Stimulated activated CD8-positive, alpha-beta memory T cell treated with anti-CD3 and anti-CD28 coated beads, Interleukin-2, amount 100 ng/mL, for 48 hours (primary cell): ENCODE measurements at places on chromosomes 5 and 9.

DNA sequence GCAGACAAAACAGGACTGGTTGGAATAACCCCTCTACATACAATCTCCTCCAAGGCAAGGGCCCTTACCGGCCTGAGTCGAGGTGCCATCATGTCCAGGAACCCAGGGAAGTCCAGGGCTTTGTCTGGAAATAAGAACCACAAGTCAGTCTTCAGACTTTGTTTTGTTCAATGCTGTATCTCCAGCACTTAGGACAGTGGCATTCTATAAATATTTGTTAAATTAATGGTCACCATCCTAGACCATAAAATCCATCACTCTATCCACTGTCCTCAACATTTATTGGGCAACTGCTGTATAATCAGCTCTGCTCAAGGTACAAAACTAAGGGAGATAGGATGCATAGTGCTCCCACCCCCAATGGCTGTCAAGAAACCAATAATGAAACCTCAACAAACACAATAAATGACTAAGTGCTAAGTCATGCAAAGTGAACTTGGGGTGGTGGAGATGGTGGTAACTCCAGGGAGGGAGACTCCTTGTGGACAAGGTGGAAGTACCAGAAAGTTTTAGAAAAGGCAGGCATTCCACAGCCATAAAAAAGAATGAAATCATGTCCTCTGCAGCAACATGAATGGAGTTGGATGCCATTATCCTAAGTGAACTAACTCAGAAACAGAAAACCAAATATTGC, 5.0 kb downstream of the RELL2 start:
- no peak for DNase-seq

DNA sequence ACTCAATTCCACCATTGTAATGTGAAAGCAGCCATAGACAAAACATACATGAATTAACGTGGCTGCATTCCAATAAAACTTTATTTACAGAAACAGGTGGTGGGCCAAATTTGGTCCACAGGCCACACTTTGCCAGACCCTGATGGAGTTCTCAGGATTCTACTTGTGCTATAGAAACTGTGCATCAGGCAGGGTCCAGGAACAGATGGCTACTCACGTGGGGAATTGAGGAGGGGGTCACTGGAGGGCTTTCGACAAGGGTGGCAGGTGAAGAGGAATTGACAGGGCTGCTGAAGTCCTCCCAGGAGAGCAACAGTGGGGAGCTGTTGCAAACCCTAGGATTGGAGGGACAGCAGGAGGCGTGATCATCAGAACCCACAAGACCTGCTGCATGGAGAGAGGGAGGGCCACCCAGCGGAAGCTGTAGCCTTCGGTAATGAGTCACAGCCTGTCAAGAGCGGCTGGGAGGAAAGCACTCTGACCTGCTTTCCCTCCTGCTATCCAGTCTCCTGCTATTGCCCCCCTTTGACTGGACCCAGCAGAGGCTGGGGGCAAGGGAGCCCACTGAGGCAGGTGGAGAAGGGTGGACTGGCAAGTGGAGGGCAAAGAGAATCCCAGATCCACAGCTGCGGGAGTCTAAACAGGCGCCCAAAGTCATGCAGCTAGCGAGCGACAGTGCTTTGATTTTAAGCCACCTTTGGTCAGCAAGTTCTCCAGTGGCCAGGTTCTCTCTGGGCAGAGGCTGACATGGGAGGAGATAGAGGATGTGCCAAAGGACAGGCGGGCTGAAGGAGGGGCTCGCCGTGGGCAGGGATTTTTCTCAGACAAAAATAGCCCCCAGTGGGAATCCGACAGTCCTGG, 138.3 kb upstream of the SMIM23 start:
- DNase-seq, result no peak

- no peak for DNase-seq
Measured at GRCh38 chr9:72980600-72981265, 27.9 kb upstream of the ALDH1A1 start.

GRCh38 chr9:112663681-112664080, 54.2 kb downstream of the INIP start:
- no peak for DNase-seq

DNA sequence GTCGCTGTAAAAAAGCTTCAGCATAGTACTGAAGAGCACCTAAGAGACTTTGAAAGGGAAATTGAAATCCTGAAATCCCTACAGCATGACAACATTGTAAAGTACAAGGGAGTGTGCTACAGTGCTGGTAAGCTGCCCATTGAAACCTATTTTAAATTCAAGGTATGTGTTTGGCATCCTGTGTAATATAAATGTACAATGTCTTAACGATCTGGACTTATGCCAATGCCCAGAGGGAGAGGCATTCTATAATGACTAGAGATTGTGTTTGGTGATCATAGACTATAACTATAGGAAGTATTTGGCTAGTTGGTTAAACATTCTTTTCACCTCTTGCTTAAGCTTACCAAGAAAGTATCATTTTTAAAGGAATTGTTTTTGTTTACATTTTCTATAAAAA, 95.7 kb downstream of the INSL6 start:
- no peak for DNase-seq

DNA sequence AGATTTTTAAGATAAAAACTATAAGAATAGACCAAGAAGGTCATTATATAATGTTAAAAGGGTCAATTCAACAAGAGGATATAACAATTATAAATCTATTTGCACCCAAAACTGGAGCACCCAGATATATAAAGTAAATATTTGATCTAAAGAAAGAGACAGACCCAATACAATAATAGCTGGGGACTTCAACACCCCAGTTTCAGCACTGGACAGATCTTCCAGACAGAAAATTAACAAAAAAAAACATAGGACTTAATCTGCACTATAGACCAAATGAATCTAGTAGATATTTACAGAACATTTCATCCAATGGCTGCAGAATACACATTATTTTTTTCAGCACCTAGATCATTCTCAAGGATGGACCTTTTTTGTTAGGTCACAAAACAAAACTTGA, 331.9 kb downstream of the SPOCK1 start:
- no peak for DNase-seq

DNA sequence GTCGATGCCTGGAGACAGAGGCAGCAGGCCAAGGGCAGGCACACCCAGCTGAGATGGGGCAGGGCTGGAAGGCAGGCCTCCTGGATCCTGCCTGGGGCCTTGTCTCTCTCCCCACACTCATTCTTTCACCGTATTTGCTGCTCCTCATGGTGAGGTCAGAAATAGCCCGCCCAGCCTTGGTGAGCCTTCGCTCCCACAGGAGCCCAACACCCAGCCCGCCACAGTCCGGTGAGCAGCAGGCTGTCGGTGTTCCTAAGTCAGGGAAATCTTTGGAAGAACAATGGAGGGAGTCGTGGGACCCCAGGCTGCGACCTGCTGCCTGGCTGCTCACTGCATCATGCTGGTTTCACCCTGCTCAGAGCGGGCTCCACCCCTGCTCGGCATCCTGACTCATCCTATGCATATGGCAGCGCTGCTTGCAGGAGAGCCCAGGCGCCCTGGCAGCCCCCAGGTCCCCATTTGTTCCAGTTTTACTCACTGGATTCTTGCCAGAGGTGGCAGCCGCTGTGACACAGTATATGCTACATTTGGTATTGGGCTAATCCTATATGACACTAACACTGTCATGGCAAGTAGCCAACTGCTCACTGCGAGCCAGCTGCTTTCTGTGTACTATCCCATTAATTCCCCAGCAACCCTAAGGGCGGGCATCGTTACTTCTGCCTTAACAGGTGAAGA, 53.2 kb upstream of the NCS1 start:
- DNase-seq, result no peak

GRCh38 chr5:175501759-175502158, 23.4 kb downstream of the SFXN1 start:
- DNase-seq, result no peak

DNA sequence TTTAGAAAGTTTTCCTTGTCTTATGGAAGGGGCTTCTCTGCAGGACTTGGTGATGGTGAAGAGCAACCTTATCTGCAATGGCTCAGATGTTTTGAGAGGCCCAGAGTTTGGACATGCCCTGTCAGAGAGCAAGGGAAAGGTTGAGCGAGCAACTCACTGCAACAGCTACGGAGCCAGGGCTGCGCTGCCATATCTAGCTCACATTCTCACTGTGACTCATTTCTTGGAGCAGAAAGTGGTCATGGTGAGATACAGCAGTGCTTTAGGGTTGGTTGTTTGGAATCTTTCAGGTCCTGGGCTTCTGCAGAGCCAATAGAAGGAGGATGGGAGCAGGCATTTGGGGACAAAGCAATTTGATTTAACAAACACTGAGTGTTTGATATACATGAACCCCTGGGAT, 12.3 kb downstream of the GLRA1 start:
- DNase-seq, result no peak

GRCh38 chr9:7592321-7593316, 207.0 kb downstream of the DMAC1 start:
- no peak for DNase-seq

GRCh38 chr9:111350556-111350955, 20.5 kb upstream of the OR2K2 start:
- no peak for DNase-seq

- no peak for DNase-seq
Measured at GRCh38 chr9:128103589-128103962, 24.0 kb downstream of the PTGES2 start.

DNA sequence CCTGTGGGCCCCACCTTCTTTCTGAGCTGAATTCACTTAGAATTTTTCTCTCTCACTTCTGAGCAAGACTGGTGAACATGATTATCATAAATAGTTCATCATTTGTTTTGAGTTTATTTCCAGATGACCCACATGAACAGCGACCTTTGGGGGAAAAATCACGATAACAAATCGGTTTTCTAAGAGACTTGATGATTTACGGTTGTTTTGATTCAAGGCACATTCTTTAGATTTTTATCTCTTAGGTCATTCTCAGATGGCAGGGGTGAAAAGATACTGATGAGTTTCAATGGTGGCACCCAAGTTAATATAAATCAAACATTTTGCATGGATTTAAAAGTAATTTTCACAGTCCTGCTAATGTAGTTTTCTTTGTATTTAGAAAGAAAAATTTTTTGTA, 95.1 kb downstream of the DMXL1 start:
- DNase-seq, result no peak

DNA sequence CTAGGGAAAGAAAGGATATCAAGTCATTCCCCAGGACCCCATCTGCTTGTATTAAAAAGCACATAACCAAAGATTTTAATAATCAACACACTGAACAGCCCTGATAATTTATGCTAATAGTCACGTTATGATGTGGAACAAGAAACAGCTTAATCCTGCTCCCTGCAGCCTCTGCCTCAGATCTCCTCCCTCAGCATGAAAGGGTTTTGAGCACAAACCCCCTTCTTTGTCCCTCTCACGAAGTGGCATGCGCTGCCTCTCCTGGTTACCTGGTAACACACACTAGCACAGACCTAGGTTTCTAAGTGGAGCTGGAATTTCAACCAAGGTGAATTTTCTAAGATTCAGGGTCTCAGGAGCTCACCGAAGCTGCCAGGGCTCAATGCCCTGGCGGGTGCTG, 5.1 kb downstream of the IGFBPL1 start:
- DNase-seq, result no peak

DNA sequence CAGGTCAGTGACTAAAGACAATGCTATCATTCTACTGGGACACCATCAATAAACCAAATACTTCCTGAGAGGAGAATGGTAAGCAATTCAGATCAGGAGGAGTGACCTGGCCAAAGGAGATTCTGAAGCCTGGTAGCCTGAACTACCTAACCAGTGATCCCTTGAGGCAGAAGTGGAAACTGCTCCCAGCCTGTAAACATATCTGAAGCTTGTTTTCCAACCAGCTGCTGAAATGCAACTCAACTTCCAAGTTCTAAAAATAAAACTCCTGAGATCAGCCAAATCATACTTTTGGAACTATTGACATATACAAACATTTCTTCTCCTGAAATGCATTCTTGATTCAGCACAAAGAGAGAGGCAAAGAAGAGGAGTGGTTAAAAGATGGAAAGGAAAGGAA, 204.1 kb downstream of the EBF1 start:
- DNase-seq, result no peak

DNA sequence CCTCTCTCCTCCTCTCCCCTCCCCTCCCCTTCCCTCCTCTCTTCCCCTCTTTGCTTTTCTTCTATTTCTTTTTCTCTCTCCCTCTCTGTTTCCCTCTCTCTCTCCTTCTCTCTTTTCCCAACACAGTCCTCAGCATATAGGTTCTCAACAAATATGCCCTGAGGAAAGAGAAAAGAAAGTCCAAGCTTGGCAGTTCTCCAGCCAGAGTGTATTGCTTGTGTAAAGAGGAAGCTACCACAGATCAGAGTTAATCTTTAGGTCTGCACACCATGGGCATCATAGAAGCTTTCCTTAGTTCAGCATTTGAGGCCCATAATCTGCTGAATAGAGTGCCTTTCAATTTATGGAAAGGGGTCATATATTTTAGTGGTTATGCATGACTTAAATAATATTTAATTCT, 382.8 kb upstream of the WWC1 start:
- DNase-seq, result no peak

- no peak for DNase-seq
Measured at GRCh38 chr5:177291735-177292134, 11.8 kb downstream of the RAB24 start.

DNA sequence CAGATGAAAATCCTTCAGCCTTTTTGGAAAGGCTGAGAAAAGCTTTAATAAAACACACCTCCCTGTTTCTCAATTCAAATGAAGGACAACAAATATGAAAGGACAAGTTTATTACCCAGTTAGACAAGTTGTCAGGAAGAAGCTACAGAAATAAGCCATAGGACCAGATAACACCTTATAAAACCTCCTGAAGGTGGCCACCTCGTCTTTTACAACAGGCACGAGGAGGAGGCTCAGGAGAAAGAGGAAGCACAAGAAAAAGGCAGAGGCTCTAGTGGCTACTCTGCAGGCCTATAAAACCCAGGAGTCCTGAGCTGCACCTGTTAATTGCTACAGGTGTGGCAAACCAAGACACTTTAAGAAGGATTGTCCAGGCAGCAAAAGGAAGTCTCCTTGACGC, 352.1 kb upstream of the CDH18 start:
- no peak for DNase-seq

GRCh38 chr5:62662521-62662920, 83.9 kb downstream of the LRRC70 start:
- DNase-seq, result no peak

- DNase-seq, result no peak
Measured at GRCh38 chr5:138141734-138142133, 2.5 kb upstream of the NME5 start.

DNA sequence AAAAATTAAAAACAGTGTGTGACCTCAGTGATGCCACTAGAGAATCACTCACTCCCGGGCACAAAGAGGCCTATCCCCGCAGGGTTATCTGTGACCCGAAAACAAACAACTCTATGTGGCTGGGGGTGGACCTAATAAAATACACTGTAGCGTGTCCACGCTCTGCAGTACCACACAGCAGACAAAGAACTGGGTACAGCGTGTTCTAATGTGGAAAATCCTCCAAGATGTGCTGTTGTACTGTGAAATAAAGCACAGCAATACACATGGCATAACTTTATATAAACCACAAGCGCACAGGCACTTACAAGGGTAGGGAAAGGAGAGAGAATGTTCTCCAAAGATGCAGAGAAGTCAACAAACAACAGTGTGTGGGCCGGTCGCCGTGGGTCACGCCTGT, 8.1 kb upstream of the SLC34A1 start:
- no peak for DNase-seq

- DNase-seq, result no peak
Measured at GRCh38 chr9:110619831-110620230, 40.3 kb upstream of the SVEP1 start.
